Activated effector memory CD4-positive, alpha-beta T cell treated with anti-CD3 and anti-CD28 coated beads, Interleukin-2, amount 50 U/mL, for 16 hours (primary cell): ENCODE measurements at places on chromosomes 7 and 10.

- DNase-seq = no peak
Measured at GRCh38 chr10:107544706-107545520, 380.4 kb upstream of the SORCS1 start.

GRCh38 chr7:21941611-21942141 lies 4.0 kb downstream of the CDCA7L start:
- DNase-seq = no peak

DNA sequence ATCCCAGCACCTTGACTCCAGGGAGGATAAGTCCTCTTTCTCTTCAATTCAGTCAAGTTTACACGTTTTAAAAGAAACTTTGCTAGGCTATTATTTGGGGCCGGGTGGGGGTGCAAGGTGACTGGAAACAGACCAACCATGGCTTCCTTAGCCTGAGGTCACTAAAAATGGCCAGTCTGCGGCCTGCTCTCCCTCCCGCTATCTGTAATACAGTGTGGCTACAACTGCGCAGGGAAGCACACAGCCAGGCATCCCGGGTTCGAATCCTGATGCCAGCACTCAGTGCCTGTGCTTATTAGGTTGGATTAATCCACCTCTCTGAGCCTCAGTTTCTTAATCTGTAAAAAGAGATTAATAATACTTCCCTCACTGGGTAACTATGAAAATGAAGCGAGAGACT lies 19.5 kb downstream of the ATP6V1F start:
- no peak for DNase-seq

GRCh38 chr10:79146611-79147130 lies 77.9 kb downstream of the ZMIZ1 start:
- no peak for DNase-seq

- DNase-seq = no peak
Measured at GRCh38 chr7:111357691-111358090, 204.6 kb downstream of the IMMP2L start.

GRCh38 chr10:79329529-79329928 lies 17.7 kb upstream of the PPIF start:
- DNase-seq = no peak

- DNase-seq = no peak
Measured at GRCh38 chr7:122727759-122728158, 25.0 kb upstream of the RNF148 start.

DNA sequence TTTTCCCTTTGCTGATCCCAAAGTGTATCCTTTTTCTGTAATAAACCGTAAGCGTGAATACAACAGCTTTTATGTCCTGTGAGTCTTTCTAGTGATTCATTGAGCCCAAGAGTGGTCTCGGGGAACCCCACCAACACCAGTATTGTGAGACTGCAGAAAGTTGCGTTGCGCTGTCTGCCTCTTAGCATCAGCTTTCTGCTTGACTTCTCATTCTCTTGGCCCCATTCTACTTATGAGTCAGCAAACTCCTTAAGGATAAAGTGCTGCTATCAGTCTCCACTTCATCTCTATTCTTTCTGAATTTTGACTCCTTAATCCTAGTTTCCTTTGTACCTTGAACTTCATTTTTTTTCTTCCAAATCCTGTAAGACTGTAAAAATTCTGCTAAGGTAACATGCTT lies 184.3 kb upstream of the MBL2 start:
- DNase-seq = no peak

DNA sequence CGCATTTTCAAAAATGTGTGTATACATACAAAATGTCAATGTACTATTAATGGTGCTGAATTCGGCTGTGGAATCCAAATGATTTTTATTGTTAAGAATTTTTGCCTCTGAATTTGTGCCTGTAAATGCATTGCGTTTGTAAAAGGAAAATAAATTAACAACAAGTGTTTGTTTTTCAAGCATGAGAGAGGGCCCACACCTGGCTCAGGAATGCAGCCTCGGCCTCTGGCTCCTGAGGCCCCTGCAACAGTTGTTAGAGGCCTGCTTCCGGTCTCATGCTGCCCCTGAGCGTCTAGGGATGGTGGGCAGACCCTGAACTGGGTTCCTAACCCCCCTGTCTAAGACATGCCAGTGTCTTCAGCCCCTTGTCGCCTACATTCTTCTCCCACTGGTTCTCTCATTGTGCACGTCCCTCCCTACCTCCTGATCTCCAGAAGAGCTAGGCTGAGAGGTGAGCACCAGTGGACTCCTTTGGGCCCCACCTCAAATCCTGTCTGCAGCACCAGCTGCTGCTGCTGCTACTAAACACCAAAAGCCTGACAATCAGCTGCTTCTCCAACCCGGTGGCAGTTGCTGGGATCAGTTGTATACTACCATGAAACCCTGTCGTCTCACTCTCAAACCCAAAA lies 1.9 kb upstream of the BTBD16 start:
- DNase-seq = no peak

GRCh38 chr7:132298790-132299189 lies 277.5 kb downstream of the PLXNA4 start:
- no peak for DNase-seq

- no peak for DNase-seq
Measured at GRCh38 chr10:52999258-52999657, 226.7 kb upstream of the MBL2 start.

DNA sequence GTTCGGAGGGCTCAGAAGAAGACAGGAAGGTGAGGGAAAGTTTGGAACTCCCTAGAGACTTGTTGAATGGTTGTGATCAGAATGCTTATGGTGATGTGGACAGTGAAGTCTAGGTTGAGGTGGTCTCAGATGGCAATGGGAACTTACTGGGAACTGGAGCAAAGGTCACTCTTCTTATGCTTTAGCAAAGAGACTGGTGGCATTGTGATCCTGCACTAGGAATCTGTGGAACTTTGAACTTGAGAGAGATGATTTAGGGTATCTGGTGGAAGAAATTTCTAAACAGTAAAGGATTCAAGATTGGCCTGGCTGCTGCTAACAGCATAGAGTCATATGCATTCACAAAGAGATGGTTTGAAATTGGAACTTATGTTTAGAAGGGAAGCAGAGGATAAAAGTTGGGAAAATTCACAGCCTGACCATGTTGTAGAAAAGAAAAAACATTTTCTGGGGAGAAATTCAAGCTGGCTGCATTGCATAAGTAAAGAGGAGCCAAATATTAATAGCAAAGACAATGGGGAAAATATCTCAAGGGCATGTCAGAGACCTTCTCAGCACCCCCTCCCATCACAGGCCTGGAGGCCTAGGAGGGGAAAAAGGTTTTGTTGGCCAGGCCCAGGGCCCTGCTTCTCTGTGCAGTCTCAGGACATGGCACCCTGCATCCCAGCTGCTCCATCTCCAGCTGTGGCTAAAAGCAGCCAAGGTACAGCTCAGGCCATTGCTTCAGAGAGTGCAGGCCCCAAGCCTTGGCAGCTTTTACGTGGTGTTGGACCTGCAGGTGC lies 26.0 kb upstream of the ARHGAP12 start:
- no peak for DNase-seq

DNA sequence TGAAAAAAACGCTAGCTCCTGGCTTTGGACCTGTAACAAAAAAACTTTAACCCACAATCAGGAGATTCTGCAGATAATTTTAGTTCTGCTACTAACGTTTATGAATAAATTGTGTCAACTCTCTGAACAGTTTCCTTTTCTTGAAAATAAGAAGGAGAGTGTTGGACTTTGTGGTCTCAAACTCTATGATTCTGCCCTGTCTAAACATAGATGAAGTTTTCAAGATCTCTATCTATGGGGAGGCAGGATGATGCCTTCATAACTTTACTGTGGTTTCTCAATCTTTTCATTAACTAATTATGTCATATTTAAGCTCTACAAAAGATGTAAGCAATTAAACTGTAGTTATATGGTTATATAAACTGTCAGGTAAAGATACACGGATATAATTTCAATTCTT lies 162.0 kb downstream of the REEP3 start:
- DNase-seq = no peak
